NCI-H1694 (cell line): ENCODE measurements at places on chromosomes 1 and 21.

DNA sequence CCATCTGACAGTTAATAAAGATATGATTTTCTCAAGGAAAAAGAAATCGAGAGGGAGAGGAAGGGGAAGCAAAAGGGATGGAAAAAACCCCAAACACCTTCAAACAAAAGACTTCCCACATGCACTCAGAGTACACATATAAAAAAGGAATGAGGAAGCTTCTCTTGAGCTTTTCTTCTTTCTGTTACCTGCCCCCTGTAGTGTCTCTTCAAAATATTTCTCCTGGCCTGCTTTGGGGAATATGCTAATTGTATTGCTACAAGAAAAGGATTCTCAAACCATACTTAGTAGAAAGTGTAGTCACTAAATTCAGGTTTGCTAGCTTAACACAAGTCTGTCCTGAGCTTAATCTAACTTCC, 58.7 kb downstream of the KIF14 start:
- DNase-seq: no peak

GRCh38 chr1:36083635-36084496, at the start of gene TEKT2:
TSS of gene TEKT2 (plus strand) at chr1:36084094. CDS start at chr1:36084922, 828 bp downstream.
- DNase-seq: peak; percentile 34

GRCh38 chr1:220527908-220528678, at the start of gene MARK1:
TSS of gene MARK1 (plus strand) at chr1:220528136. CDS start at chr1:220528823, 687 bp downstream.
- peak; percentile 75 for DNase-seq

DNA sequence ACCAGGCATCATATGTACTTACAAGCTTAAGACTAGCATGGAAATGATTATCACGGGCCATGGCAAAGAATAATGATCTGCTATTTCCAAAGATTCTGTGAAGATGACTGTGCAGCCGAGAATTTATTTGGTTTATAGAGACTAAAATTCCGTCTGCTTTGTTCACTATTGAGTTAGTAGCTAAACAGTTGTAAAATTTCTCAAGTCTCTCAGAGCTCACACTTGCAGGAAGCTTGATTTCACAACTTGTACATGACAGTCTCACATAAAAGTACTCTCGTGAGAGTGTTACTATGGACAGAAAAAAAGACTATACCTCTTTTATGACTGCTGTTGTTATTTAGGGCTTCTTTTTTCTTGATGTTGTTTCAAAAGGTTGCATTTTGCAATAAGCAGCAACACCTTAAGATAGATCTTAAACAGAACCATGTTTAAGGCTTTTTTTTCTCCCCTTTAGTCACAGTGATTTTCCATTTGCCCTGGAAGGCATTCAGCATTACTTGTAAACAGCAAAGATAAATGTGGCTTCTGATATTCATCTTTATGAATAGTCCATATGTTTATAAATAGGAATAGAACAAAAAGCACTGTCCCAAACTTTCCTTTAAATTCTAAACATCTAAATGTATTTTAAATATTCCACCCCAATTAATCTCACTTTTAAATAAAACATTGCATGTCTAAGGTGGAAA, 24.8 kb downstream of the ST6GALNAC5 start:
- DNase-seq: no peak

GRCh38 chr1:182051938-182052337, 9.6 kb downstream of the ZNF648 start:
- peak; percentile 5 for DNase-seq

- DNase-seq: no peak
These were observed 16.9 kb downstream of the SLC2A1 start for GRCh38 chr1:42941640-42942330.

GRCh38 chr1:212615201-212615470, 6.6 kb downstream of the ATF3 start:
- DNase-seq: no peak

GRCh38 chr1:220803401-220804201, 16.9 kb downstream of the MTARC1 start:
- DNase-seq: peak; percentile 28

GRCh38 chr1:14997646-14998276, 155.8 kb upstream of the TMEM51 start:
- no peak for DNase-seq

DNA sequence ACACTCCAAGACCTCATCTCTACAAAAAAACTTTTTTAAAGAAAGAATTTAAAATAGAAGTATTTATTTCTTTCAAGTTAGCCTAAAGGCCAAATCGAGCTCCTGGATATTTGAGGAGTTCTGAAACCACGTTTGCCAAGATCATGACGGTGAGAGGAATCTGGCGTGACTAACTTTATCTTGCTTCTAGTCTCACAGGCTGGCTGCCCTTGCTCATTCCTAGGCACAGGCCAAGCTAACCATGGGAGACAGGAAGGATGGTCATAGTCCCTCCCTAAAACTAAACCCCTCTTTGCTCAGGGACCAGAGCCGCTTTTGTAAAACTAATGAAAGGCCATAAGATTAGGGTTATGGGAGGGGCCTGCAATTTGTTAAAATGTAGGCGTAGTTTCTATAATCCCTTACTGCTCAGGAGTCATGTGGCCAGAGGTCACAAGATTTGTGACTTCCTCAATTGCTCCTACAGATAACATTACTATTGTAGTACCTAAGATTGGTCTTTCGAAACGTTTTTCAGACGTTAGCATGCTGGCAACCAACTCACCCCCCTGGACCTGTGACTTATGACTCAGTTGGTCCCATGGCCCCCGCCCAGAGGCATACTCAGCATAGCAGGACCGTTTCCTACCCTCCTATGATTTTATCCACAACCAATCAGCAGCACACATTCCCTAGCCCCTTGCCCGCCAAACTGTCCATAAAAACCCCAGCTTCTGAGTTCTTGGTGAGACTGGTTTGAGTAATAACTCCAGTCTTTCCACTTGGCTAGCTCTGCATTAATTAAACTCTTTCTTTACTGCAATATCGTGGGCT, 425.0 kb downstream of the SMYD3 start:
- DNase-seq: no peak
